HFFc6 (cell line): ENCODE measurements at places on chromosomes 5 and 9. TPM values are rescaled to one million over a fixed set of nuclear protein-coding genes. Genes with fewer than 3 reads are reported as not detected.

DNA sequence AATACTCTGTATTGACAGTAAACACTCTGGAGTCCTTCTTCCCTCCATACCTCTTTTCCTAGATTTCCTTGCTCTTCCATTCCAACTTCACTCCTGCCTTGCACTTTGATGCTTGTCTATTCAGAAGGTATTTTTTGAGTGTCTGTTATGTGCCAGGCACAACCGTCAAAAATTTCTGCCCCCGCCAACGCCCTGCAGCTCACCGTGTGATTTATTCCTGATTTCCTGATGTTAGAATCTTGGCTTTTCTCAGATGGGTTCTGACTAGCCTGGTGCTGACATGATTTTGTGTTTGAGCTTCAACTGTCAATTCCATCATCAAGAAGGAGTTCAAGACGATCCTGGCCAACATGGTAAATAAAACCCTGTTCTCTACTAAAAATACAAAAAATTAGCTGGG lies 297.5 kb downstream of the AGTPBP1 start:
- no peak for DNase-seq

Gene PHF24
- not detected in 3 replicates for total RNA-seq

Gene PELO
- total RNA-seq = 50.2 to 74.2 TPM (median 66.7 TPM) in 3 replicates

DNA sequence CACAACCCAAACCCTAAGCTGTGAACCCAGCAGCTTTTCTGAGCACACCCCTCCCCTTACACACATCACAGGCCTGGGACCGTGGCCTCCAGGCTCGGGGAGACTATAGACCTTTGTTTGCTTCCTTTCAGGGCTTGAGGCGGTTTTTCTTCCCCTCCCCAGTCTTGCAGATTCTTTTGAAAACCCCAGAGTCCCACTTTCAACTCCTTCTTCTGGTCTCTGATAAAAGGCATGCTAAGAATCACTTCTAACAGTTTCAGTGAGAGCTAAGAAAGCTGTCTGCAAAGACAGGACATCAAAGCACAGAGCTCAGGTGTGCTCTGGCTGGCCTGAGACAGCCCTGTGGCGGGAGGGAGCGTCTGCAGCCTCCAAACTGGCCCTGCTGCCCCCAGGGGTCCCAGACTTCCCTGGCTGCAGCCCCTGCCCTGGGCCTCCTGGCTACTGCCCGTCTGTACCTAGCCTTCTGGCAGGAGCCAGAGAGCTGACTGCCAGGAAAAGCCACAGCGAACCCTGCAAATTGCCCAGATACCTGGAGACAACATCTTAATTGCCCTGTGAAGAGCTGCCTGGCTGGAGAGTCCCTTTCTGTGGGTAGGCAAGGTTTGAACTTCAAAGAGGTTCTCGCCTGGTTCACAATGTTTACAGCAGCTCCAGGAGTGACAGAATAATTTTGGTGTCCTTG lies 138.9 kb downstream of the GADD45G start:
- DNase-seq = no peak

Gene LIX1
- not detected in 3 replicates for total RNA-seq

GRCh38 chr9:17793713-17794622 lies 215.1 kb downstream of the SH3GL2 start:
- DNase-seq = peak; percentile 11

- no peak for DNase-seq
Observed at GRCh38 chr9:86469476-86470250, 115.5 kb upstream of the TUT7 start.

DNA sequence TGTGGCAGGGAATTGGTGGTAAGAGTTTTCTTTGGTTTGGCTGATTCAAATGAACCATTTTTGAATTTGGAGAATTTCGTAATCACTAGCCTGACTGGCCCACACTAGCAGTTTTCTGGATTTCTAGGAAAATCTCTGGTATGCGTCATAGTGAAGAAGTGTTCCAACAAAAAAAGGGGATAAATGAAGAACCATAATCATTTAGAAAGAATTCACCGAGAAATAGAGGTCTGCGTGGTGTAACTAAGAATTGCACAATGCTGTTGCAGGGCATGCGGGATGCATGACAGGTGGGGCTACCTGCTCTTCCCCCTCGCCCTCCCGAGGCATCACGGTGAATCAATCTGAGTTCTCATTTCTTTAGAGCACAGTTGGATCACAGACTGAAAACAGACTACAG lies 232.3 kb upstream of the PAPPA start:
- DNase-seq = peak; percentile 85
